RPMI8226 (cell line): ENCODE measurements at places on chromosomes 2 and 18.

DNA sequence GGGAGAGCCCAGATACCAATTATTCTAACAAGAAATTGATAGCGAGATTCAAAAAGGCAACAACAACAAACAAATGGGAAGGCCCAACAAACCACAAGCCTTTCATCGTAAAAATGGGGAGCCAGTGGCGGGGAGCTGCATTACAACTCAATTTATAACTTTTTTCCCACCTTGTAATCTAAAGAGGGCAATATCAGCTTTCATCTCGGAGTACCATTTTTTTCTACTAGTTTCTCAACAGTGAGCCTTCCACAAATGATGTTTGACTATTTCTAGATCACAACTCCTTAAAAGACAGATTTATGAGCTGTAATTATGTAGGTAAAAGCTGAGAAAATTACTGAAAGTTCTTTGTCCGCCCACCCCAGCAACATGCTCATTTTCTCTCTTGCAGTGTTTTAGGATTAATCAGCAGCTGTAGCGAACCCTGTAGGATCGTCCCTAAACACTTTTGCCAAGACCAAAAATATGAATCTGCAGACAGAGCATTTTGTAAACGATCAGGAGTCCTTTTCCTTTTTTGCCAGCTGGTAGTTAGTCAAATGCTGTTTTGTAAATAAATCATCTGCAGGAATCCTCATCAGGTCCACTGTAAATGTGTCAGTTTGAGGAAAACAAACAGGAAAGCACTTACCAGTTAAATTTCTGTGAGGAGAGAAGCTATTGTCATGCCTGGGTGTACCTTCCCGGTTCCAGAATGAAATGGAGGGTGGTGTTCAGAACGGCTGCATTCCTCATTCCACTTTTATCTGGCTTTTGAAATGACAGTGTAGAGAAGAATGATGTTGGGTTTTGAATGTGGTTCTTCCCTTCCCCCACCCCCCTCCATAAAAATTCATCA, 53.2 kb downstream of the EEF1B2 start:
- no peak for DNase-seq

DNA sequence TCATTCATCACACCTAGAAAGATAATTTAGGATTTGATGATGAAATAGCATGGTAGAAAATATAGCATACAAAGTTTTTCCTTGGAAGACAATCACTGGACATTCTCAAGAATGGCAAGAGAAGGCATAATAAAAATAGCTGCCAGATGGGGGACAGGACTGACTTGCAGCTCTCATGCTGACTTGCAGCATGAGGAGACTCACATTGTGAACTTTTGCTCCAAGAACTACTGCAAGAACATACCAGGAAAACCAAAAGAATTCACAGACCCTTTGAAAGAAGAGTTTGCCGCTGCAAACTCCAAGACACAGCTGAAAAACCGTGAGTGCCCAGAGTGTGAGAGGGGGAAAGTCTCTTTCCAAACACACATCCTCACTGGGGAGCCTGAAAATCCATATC, 47.0 kb downstream of the CRYGD start:
- DNase-seq, result no peak

DNA sequence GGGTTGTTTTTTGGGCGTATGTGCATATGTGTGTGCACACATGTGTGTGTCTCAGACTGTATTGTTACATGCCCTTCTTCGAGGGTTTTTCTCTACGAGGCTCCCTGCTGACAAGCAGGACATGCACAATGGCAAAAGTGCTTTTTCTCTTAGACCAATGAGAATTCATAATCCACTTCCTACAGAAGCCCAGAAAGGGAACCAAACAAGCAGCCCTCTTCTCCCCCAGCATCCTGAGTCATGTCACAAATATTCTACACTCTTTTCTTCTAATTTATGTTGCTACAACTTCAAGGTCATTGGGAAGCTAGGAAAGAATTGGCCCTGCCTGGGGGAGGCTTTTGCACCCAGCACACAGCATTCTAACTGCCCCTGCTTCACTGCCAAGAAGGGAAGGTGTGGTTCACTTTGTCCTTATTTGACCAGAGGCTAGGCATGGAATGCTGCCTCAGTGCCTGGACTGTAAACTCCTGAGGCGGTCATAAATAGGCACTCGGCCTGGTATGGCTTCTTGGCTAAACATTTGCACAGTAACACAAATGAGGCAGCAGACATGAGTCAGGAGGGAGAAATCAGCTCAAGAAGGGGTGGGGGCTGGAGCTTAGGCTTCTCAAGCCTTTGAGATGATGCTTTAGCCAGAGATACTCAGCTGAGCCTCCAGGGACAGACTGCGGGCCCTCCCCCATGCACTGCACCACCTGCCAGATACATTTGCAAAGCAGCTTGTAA, 92.7 kb upstream of the KLF7 start:
- no peak for DNase-seq

DNA sequence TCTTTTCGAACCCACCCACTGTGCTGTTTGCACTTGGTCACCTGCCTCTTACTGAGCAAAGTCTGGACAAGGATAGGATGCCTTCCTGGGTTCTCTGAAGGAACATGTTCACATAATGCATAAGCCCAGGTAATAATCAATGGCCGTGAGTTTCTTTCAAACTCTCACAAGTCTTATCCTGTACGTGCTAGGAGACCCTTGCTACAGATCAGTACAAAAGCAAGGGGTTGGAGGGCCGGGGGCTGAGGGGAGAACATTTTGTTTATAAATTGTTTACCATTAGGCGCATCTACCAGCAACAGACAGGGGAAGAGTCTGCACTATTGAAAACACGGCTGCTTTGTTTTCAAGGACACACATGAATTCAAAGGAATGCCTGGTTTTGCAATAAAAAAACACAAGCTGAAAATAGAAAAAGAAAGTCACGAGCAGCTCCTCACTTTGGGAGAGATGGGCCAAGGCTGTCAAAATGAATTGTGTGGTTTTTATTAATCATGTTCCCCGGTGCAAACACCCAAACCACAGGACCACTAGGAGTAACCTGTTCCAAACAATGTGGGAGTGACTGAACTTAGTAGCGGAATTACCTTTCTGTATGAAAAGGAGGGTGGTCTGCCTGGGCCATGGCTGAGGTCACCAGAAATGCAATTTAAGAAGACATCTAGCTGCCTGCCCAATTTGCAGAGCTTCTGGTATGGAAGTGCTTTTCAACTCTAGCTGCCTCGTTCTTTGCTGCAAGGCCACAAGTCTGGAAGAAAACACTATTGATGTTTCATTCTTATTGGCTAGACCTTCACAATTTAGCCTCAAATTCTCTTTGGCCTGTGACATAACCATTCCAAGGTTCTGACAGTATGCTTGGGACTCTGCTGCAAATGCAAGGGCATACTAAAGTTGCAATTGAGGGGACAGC, 73.5 kb downstream of the CCBE1 start:
- no peak for DNase-seq

GRCh38 chr2:157792335-157793052, 83.6 kb downstream of the ACVR1 start:
- DNase-seq, result no peak

DNA sequence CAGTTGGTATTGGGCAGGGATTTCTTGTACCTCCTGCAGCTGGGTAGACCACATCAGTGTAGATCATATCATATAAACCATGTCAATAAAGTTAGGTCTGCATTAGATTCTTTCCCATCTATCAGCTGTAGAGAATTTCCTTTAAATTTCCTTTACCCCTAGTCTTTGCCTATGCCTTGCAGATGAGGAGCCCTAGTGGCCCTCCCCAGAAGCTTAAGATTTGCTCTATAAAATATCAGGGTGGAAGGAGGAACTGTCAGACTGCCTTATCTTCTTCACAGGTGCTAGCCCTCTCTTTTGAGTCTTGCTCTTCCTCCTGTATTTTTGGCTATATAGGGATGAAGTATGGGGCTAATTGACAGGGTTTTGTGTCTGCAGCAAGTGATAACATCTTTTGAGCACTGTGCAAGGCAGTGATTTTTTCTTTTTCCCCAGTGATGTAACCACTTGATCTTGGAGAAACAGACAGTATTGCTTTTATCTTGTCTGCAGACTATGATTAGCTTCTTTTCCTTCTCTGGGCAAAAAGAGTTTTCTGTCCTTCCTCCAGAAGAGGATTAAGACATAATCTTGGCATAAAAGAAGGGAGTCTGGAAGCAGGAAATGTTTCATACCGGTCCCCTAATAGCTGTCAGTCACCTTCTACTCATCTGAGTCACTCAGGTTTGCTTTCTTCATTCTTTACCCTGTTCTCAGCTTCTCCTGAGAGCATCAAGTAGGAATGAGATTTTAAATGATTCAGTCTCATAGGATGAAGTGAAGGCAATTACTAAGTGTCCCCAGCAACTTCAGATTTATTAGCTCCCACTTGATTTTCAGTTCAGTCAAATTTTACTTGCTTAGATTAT, 286.4 kb downstream of the CDH19 start:
- DNase-seq, result no peak

DNA sequence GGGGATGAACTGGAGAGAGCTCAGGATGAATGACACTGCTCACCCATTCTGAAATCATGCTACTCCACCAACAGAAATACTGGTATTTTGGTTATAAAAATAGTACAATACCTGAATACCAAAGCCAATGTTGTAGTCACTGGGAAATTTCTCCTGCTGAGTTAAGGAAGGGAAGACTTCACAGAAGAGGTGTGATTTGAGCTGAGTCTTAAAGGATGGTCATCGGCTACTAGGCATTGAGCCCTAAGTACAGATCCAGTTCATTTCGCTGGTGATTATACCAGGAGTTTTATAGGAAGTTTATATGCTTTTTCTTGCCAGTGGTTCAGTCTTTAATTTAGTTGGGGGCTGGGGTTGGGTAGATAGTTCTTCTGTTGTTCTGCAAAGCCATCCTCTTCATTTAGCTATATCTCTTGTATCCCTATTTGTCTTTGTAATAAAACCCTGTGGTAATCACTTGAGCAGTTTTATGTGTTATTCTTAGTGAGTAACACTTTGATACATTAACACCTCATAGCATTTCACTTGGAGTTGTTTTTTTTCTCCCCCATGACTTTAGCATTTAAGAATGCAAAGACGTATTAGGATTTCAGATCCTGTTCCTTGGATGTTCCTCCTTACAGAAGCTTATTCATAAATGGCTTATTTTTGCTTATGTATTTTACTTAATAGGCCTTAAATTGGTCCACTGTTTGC, 239.9 kb upstream of the FOSL2 start:
- DNase-seq, result no peak

GRCh38 chr2:196489371-196489770, 150.1 kb upstream of the CCDC150 start:
- DNase-seq, result no peak

GRCh38 chr2:209818939-209819338, 47.3 kb downstream of the UNC80 start:
- no peak for DNase-seq

- peak; percentile 28 for DNase-seq
These were observed 149.8 kb upstream of the DCC start for GRCh38 chr18:52190195-52190594.

- no peak for DNase-seq
These were observed 41.5 kb downstream of the TANC1 start for GRCh38 chr2:159009940-159010339.

- DNase-seq, result no peak
These were observed 128.7 kb downstream of the PLA2R1 start for GRCh38 chr2:159933727-159934049.

DNA sequence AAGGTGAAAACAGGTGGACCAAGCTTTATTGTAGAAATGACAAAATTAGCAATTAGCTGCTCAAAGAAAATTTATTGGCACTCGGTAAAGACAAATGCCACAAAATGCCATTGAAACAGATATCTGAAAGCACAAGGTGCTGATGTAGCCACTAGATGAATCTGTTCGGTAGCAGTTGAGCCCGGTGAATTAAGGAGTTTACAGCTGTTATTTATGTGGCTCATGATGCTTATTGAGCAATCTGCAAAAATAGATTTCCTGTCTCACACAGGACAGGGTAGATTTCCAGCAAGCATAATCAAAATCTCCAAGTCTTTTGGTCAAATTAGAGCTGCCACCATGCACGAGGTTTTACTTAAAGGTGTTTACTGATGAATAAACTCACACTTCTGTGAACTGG, 182.2 kb downstream of the PPP1R1C start:
- DNase-seq, result peak; percentile 85

DNA sequence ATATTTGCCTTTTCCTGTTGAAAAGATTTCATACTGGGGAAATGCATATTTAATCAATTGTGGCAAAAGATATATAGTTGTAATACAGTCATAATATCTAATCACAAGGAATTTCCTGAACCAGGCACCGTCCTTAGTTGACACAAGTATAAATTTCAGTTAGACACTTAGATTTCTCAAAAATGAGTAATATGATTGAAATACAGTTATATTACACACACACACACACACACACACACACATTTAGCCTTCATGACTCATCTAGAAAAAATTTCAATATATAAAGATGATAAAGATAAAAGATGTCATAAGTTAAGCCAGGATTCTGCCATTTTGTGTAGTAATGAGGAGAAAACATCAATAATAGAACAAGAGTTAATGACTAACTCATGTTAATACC, 258.4 kb upstream of the ZNF804A start:
- DNase-seq, result no peak

GRCh38 chr2:182852801-182853200, 13.6 kb downstream of the FRZB start:
- no peak for DNase-seq

DNA sequence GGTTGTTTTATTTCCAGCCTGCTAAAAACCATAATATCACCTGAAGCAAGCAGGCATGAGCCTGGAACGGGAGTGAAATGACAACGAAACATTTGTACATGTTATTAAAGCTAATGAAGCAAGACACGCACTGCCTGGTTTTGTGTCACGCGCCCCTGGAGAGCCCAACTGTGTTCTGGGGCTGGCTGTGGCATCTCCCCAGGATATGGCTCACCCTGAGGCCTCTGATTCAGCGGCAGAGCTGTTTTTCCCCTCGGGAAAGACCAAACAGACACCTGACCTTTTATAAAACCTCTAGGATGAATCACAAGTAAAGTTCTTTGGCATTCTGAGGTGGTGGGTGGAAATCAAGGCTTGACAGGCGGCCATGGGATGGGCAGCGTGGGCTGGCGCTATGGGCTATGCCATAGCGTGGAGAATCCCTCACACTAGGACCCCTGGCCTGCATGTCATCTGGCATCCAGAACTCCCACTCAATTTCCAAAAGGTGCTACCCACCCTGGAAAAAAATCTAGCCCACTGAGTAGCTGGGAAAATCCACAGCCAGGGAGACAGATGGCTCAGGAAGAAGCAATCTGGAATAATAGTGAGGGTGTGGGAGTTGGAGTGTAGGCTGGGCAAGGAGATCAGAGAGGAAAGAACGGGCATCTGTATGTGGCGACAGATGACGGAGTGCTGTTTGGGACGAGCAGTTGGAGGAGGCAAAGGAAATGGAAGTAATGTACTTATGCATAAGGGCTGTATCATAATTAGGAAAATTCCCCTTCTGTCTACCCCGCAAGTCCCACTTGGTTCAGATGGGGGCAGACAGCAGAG, 262.0 kb downstream of the AFF3 start:
- no peak for DNase-seq

DNA sequence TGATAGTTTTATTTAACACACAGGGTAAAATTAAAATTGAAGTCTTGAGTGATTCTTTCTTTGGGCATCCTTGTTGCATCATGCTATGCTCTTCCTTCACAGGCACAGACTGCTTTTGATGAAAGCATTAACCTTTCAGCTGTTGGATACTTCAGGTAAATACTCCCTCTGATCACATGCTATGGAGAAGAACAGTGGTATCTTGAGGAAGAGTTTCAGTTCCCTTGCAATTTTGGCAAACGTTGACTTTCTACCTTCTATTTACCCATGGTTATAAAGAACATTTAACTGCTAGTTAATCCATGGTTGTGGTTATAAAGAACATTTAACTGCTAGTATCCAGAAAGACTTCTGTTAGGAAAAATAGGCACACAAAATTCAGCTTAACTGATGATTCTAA, 75.7 kb downstream of the AOX1 start:
- DNase-seq, result no peak

GRCh38 chr2:56102866-56103265, 80.9 kb upstream of the CCDC85A start:
- DNase-seq, result no peak
